ENCODE measurements at places on chromosomes 4 and X. TPM values are rescaled to one million over a fixed set of nuclear protein-coding genes. Genes with fewer than 3 reads are reported as not detected.
A peak's percentile ranks its signal among the peaks of the same experiment; 100 is the strongest.

- ATAC-seq: no peak
These were observed 12.9 kb downstream of the STIM2 start for GRCh38 chr4:26873391-26874026.

- no peak for ATAC-seq
These were observed 87.9 kb downstream of the STK32B start for GRCh38 chr4:5139141-5139540.

DNA sequence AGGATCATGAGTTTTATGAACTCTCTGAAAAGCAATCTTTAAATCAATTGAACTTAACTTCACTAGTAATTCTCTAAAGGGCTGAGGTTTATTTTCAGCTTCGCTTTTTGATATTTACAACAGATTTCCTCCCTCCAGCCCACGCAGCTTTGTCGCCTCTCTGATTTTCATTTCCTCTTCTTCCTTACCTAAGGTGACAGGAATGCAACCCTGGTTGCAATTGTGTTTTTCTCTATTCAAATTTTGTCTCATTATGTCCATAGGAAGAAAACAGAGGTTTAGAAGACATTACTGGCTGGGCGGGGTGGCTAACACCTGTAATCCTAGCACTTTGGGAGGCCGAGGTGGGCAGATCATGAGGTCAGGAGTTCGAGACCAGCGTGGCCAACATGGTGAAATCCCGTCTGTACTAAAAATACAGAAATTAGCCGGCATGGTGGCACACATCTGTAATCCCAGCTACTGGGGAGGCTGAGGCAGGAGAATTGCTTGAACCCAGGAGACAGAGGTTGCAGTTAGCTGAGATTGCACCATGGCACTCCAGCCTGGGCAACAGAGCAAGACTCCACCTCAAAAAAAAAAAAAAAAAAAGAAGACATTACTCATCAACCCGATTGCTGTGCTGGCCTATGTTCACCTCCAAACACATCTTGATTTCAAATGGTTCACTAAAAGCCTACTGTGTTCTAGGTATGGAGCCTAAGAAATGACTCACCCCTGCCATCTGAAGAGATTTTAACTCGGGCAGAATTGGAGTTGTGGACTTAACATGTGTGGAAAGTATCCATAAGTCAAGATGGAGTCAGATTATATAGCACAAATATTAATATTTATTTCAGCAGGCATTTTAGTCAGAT, 36.8 kb downstream of the VSIG4 start:
- ATAC-seq: no peak

- ATAC-seq: no peak
These were observed 3.8 kb upstream of the ASB5 start for GRCh38 chr4:176272799-176273198.

- ATAC-seq: no peak
These were observed 110.7 kb upstream of the NKX1-1 start for GRCh38 chr4:1516881-1517480.

DNA sequence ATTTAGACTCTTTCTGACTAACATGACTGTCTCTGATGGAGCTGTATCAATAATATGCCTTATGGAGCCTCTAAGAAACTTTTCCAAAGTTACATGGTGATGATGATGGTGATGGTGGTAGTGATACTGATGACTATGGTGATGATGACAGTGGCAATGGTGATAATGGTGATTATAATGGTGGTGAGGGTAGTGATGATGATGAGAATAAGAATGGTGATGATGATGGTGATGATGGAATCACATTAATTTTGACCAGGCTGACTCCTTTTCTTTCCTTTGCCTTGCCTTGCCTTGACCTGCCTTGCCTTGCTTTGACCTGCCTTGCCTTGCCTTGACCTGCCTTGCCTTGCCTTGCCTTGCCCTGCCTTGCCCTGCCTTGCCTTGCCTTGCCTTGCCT, 31.7 kb upstream of the AREG start:
- no peak for ATAC-seq

DNA sequence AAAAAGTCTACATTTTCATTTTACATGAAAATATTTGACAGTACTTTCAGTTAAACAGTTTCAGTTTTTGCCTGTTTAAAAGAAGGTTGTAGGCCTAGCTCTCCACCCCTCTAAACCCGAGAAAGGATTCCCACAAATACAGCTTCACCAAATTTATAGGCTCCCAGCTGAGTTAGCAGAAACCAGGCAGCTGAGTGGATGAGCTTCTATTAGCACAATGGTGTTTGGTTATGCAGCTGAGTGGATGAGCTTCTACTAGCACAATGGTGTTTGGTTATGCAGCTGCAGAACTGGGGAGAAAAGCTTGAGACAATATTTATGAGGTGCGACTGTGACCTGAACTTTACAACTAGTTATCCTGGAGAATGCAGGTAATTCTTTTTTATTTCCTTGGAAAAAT, 36.6 kb upstream of the PAQR3 start:
- ATAC-seq: no peak

DNA sequence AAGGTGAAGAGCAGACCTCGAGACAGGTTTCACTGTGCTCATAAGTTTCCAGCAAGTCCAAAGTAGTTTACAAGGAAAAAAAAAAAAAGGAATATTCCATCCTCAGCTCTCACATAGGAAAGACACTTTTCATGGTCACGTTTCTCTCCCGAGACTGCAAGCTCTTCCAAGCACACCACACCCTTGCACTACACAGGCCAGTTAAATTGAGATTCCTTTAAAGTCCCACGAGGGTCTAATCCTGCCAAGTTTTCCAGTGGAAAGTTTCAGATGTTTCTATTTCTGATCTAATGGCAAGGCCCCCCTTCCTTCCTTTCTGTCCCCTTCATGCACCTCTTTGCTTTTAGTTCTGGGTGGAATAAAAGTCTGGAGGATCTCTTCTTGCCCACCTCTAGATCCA, 67.9 kb upstream of the PCDH19 start:
- ATAC-seq: no peak

DNA sequence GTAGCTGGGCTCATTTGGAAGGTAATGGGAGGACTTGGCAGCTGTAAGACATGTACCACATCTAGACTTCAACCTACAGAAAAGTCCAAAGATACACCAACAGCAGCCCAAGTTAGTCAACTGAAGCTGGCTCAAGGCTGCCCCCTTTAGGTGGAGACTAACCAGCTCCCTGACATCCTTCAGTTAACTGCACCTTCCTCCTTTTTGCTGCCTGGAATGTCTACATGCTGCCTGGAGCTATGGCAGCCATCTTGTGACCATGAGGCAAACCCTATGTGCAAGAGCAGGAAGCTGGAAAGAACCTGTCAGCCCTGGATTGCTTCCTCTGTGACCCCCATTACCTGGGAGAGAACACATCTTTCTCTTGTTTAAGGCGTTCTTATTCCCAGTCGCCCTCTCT, 25.8 kb downstream of the ARSD start:
- ATAC-seq: no peak

- no peak for ATAC-seq
These were observed 31.4 kb downstream of the MAGEB16 start for GRCh38 chrX:35829501-35829900.

DNA sequence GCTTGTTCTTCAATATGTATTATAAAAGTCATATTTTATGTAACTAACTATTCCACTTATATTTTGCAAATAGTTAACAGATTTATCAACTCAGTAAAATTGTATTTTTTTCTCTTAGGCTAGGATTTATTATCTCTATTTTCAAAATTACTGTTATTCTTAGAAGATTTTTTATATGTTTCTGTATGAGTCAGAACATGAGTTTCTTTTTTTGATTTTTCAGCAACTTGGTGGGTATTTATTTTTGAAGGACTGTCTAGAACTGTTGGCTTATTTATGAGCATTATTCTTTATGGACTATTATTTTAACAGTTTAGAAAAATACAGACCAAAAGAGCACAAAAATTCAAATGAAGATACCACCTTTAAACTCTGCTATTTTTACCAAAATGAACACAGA, 6.8 kb downstream of the AIMP1 start:
- ATAC-seq: no peak

DNA sequence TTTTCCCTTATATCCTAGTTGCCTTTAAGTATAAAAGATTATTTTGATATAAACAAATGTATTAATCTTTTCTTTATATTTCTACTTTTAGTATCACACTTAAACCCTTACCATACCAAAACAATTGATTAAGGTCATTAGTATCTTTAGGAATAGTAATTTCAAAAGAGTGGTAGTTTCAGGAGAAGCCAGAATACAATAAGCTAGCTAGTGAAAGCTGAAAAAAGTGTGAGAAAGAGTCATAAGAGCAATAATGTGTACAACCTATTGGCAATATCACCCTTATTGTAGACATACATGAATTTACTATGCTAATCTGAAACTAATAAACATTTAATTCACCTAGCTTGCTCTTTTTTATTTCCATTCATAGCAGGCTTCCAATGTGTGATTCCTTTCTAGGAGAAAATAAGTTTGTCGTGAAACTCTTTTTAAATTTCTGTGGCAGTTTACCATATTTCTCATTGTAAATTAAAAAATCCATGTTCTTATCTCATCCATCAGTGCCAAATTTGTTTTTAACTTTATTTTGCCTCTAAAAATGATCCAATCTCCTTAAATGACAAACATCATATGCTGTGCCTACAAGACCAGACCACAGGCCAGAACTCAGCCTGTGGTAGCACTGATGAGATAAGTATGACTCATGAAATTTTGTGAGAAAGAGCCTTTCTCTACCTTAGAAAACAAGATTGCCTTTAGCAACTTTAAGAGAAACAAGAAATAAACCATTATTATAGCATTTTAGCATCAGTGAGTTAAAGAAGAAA, 8.1 kb downstream of the NEK1 start:
- ATAC-seq: no peak

GRCh38 chr4:118810991-118811764, 24.7 kb downstream of the SEC24D start:
- ATAC-seq: peak; percentile 96

GRCh38 chrX:28311466-28311865, 275.8 kb upstream of the IL1RAPL1 start:
- ATAC-seq: no peak

DNA sequence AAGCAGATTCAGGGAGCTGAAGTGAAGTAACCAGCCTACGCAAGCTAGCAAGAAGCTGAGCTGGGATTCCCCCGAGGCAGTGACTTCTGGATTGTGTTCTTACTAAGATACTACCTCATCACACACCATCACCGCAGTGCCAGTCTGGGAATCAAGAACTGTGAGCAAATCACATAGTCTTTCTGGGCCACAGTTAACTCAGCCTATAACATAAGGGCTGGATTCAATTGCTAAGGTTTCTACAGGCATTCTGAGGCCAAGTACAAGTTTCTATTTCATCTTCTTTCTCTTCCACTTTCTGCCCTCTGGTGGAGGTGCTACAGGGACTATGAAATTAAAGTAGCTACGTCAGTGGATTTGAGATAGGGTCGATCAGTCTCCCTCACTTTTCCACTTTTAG, 1.4 kb upstream of the CORIN start:
- ATAC-seq: no peak

DNA sequence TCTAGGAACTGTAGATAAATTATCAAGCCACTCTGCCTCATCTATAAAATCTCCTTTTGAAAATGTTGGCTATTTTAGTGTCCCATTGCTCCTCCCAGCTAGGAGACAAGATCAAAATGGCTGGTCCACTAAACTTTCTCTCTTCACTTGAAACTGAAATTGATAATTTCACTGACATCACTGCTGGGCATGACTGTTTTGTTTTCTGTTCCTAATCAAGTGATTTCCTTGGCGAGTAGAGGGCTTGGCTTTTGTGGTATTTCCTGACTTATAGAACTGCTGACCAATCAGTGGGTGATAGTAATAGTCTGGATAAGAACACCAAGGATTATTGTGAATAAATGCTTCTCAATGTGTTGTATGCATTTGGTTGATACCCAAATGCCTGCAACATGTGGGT, 2152.9 kb downstream of the ARAP2 start:
- no peak for ATAC-seq

DNA sequence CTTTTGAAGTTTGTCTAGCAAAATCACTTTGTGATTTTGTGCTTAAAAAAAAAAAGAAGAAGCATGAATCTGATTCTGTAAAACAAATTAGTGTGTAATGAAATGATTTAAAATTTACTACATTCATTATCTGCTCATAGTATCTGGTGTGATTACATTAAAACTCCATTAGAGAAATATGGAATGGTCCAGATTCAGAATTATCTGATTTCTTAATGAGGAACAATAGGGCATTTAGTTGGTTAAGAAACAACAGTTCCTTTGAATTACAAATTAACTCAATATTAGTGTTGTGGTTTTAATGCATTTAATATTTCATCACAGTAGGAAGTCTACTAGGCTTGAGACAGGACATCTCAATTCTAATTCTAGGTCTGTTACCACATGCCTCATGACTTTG, 57.9 kb upstream of the PDHA1 start:
- no peak for ATAC-seq

DNA sequence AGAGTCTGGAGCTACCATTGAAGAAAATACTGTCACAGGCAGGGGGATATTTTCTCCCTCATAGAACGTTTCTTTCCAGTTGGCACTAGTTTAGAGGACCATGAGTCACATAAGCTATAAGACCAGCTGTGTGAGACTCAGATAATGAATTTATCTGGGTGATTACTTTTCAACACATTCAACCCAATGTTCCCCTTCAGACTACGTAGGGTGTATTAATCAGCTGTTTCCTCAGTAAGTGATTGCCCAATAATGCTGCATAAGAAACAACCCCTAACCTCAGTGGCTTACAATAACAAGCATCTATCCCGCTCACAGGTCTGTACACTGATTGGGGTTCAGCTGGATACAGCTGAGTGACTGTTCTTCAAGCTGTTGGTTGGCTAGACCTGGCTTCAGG, 38.1 kb downstream of the CBLL2 start:
- ATAC-seq: no peak

GRCh38 chr4:87005690-87006425, 71.0 kb downstream of the AFF1 start:
- ATAC-seq: peak; percentile 1

DNA sequence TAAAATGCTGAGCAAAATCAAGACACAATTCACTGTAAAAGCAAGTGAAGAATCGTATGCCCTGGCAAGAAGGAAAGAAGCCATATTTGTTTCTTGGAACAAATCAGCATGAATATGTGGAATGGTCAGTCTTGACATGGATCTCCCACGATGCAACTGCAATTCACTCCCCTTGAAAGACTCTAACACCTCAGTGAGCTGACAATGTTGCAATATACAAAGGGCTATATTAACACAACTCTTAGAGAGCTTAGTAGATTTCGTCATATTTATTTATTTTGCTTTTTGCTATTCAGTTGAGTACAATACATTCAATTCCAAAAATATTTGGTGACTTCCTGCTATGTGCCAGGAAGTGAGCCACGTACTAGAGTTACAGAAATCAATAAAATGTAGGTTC, 14.7 kb downstream of the OR13H1 start:
- ATAC-seq: no peak

Gene NWD2
- 0.42 TPM for total RNA-seq

Gene POLR2B
- 129 TPM for total RNA-seq

Gene TMEM31
- 0.43 TPM for total RNA-seq

Gene FATE1
- not detected for total RNA-seq

Gene FAM200B
- total RNA-seq: 73.2 TPM

Gene METAP1
- 27.0 TPM for total RNA-seq

Gene ZAR1
- total RNA-seq: 0.13 TPM

Gene CCKAR
- not detected for total RNA-seq

Gene HTATSF1
- total RNA-seq: 123 TPM

Gene HSFX4
- 0.22 TPM for total RNA-seq

Gene DCAF16
- 38.6 TPM for total RNA-seq

Gene ZNF81
- 8.5 TPM for total RNA-seq

Gene GALNTL6
- 25.2 TPM for total RNA-seq

Gene GYG2
- 11.6 TPM for total RNA-seq

Gene MSANTD1
- 2.3 TPM for total RNA-seq

Gene MAGEB2
- not detected for total RNA-seq

Gene ABCG2
- 46.5 TPM for total RNA-seq
